ENCODE measurements at places on chromosomes 7 and 10. TPM values are rescaled to one million over a fixed set of nuclear protein-coding genes. Genes with fewer than 3 reads are reported as not detected.

The TWIST1 gene
- not detected for total RNA-seq

The CAMK2B gene
- total RNA-seq: 0.42 TPM

The STAMBPL1 gene
- total RNA-seq: 24.7 TPM

The CREB5 gene
- total RNA-seq: not detected

The ITPRID1 gene
- total RNA-seq: not detected

The VSIR gene
- 61.4 TPM for total RNA-seq

The ANKMY2 gene
- total RNA-seq: 10.7 TPM

The CCDC201 gene
- not detected for total RNA-seq

The VAX1 gene
- total RNA-seq: not detected

The CRHR2 gene
- total RNA-seq: not detected

The FZD8 gene
- 0.50 TPM for total RNA-seq

DNA sequence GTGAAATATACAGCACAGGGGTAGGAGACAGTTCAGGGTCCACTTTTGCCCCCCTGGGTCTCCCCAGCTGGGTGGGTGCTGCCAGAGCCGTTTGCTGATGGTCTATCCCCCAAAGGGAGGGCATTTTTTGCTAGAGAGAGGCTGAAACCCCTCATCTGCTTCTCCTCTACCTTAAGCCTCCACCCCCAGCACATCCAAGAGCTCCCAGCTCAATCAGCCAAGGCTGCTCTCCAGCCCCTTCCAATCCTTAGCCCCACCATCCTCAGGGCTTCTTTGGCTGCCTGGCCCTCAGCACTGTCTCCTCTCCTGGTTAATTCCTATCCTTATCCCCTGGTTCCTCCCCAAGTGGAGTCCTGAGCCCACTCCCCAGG is 153.1 kb downstream of the AOAH start:
- no peak for DNase-seq

DNA sequence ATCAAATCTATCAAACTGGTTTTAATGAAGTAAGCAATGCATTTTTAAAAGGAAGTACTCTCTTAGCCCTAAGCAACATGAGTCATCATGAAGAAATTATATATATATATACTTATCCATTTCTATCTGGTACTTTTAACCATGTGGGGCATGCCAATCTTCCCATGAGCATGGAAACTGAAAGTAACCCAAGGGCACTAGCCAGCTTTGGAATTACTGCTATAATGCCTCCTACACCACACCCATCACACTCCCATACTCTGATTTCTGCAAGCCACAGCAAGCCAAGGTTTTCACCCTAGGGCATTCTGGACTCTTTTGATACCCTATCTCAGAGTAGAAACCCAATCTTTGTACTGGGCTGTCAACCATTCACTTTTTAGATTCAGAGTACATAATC is 204.6 kb downstream of the IMMP2L start:
- DNase-seq: no peak

- no peak for DNase-seq
Measured at GRCh38 chr10:61618388-61618961, 44.3 kb upstream of the CABCOCO1 start.

- peak; percentile 54 for DNase-seq
Measured at GRCh38 chr10:3803927-3804741, 19.1 kb upstream of the KLF6 start.

DNA sequence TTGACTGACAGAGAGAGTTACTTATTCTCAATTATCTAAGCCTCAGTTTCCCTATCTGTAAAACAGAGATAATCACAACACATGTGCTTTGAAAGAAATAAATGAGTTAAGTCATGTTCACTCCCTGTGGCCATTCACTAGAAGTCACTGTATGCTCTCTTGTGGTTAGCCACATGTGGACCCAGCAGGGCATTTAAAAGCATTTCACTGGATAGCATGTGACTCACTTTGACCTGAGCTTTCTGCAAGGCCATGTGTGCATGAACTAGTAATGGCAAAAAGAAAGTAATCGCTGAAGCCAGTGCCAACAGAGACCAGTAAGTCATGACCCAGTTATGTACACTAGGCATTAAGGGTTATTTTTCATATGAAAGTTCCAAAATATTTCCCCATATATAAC is 557.0 kb upstream of the IGFBP3 start:
- no peak for DNase-seq

DNA sequence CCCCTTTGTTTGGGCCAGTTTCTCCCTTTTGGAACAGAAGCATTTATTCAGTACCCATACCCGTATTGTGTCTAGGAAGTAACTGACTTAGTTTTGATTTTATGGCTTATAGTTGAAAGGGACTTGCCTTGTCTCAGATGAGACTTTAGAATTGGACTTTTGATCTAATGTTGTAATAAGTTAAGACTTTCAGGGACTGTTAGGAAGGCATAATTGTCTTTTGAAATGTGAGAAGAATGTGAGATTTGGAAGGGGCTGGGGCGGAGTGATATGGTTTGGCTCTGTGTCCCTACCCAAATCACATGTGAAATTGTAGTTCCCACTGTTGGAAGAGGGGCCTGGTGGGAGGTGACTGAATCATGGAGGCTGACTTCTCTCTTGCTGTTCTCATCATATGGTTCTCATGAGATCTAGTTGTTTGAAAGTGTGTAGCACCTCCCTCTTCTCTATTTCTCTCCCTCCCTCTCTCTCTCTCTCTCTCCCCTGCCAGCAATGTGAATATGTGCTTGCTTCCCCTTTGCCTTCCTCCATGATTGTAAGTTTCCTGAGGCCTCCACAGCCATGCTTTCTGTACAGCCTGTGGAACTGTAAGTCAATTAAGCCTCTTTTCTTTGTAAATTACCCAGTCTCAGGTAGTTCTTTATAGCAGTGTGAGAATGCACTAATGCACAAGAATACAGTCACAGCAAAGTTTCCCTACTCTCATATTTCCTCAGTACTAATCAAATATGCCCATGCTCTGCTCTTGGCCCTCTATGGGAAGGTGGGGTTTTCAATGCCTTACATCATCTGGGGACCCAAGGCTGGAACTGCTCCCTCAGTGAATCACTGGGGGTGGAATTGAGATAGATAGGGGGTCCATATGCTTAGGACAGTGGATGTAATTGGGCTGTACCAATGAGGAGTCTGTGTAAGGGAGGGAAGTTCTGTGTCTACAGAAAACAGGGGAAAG is 17.2 kb upstream of the AKR1C1 start:
- no peak for DNase-seq

- DNase-seq: no peak
Measured at GRCh38 chr7:27631391-27631790, 31.3 kb downstream of the HIBADH start.

DNA sequence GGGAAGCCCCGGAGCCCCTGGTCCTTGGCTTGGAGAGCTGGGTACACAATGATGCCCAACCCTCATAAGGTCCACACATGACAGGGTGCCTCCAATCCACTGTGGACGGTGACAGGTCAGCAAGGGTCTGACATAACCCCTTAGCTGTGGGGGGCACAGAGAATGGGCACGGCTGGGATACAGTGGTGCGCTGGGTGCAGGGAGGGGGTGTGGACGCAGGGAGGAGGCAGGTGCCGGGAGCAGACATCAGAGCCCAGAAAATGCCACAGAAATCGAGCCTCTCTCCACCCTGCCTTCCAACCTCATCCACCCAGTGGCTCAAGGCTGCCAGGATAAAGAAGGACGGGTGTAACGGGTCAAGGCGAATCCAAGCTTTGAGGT is 177.8 kb upstream of the RHEB start:
- no peak for DNase-seq

DNA sequence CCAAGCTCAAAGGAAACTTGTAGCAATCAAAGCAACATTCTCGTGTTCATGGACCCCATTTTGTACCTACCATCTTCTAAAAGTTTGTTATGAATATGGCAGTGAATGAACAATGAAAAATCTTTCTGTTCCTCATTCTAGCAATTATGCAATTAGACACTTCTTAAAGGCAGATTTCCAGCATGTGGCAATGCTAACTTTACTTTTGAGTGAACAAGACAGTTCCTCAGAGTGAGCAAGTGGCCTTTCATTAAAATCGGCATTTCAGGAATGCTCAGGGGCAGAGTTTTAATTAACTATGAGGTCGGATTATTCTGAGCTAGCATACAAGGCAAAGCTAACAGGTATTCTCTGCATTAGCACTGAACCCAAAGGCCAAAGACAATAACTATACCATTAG is 48.4 kb upstream of the NFE2L3 start:
- no peak for DNase-seq

- DNase-seq: no peak
Measured at GRCh38 chr10:44312401-44312800, 72.5 kb downstream of the CXCL12 start.

GRCh38 chr7:152910545-152911225 is 151.1 kb downstream of the ACTR3B start:
- DNase-seq: no peak

- DNase-seq: no peak
Measured at GRCh38 chr10:59711871-59712494, 2.3 kb upstream of the SLC16A9 start.

GRCh38 chr10:60537697-60538096 is 148.0 kb upstream of the ANK3 start:
- DNase-seq: no peak

GRCh38 chr7:157851501-157852067 is 514.8 kb downstream of the DNAJB6 start:
- DNase-seq: peak; percentile 70

DNA sequence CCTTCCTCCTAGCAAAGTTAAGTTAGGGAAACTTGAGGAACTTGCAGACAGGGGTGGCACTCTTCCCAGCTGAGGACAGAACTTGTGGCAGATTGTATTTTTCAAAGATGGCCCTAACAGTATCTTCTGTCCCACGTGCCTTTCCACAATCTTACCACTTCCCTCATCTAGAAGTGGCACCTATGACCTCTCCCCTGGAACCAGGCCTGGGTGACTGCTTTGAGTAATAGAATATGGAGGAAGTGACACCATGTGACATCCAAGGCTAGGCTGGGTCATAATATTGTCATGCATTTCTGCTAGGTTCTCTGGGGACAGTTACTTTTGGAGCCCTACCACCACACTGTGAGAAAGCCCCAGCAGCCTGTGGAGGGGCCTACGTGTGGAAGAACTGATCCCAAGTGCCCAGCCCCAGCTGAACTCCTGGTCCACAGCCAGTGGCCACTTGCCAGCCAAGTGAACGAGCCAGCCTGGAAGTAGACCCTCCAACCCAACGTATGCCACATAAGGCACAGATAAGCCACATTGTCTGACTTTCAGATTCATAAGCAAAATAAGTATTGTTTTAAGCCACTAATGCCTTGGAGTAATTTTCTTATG is 193.7 kb downstream of the PTPN20 start:
- DNase-seq: no peak

- DNase-seq: peak; percentile 18
Measured at GRCh38 chr10:69497611-69498390, 46.5 kb downstream of the TSPAN15 start.

DNA sequence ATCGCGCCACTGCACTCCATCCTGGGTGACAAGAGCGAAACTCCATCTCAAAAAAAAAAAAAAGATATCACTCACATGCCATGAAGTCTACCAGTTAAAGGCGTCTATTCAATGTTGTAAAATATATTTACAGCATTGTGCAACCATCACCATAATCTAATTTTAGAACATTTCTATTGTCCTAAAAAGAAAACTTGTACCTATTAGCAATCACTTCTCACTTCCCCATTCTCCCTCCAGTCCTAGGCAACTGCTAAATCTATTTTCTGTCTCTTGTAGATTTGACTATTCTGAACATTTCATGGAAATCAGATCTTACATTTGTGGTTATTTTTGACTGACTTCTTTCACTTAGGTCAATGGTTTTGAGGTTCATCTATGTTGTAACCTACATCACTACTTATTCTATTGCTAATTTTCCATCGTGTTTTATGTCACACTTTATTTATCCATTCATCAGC is 25.2 kb upstream of the OTUD1 start:
- DNase-seq: no peak

DNA sequence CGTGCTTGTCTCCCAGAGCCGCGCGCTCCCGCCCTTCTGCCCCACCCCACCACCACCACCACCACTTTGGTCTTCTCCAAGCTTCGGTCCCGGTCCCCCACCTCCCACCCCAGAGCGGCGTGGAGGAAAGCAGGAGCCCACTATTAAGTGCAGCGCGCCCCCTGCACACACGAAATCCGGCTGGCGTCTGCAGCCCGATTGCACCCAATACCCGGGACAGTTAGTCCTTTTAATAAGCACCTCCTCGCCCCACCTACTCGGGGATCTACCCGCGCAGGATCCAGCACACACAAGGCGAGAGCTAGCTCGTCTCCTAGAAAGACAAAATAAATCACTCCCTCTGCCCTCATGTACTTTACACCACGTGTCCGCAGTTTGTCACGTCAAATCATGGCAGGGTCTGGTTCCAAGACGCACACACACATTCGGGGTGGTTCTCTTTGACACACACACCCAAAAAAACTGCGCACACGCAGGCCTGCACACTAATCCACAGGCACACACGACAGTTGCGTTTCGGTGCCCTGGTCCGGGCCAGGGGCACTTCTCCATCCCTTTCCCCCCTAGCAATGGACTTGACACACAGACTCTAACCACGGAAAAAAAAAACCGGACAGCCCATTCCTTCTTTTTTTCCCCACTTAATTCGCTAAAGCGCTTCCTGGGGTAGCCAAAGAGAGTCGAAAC is 1.6 kb downstream of the SFMBT2 start:
- DNase-seq: peak; percentile 50

DNA sequence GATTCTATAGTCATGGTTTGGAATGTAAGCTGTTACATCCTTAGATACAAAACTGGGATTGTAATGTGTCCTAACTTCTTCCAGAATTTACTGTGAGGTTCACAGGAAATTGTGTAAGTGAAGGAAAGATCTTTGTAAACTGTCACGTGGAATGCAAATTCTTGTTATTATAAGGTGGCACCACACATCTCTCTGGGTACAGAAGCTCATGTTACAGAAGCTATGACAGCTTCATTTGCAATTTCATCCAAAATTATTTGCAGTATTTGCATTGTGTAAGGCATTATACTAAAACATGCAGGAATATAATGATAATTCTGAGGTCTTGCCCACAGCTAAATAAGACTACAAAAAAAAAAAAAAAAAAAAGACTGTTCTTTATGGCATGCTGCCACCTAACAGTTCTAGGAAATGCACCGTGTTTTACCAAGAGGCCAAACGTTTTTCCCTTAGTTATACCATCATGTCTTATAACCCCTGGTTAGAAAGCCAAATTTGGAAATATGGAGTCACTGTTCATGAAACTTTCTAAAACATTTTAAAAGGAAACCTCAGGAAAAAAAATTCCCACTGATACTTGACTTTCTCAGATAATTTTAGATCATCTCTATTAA is 17.6 kb downstream of the MINDY3 start:
- DNase-seq: no peak

GRCh38 chr7:3464900-3465622 is 164.0 kb downstream of the SDK1 start:
- DNase-seq: peak; percentile 4

GRCh38 chr10:59885430-59886134 is 20.8 kb downstream of the CCDC6 start:
- DNase-seq: no peak

DNA sequence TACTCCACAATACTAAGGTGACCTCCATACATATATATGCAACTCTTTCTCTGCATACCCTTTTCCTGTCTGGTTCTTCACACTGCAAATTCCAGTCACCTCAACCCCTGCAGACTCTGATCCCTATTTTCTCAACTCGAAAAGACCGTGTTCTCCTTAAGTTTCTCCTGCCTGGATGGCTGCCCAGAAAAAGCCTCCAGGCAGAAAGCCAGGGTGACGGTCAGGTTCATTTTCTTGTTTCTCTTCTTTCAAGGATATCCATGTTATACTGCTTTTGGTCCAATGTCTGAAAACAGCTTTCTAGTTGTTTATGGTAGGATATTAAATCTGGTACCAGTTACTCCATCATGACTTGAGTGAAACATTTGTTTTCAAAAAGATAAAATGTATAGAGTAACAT is 267.8 kb upstream of the MYO3A start:
- DNase-seq: no peak
